ENCODE measurements at places on chromosomes 12 and 14.
A peak's percentile ranks its signal among the peaks of the same experiment; 100 is the strongest.

GRCh38 chr14:59306775-59307174 is 118.3 kb downstream of the DAAM1 start:
- no peak for DNase-seq

GRCh38 chr14:21090194-21090939 is 8.1 kb downstream of the ZNF219 start:
- DNase-seq = peak; percentile 51

DNA sequence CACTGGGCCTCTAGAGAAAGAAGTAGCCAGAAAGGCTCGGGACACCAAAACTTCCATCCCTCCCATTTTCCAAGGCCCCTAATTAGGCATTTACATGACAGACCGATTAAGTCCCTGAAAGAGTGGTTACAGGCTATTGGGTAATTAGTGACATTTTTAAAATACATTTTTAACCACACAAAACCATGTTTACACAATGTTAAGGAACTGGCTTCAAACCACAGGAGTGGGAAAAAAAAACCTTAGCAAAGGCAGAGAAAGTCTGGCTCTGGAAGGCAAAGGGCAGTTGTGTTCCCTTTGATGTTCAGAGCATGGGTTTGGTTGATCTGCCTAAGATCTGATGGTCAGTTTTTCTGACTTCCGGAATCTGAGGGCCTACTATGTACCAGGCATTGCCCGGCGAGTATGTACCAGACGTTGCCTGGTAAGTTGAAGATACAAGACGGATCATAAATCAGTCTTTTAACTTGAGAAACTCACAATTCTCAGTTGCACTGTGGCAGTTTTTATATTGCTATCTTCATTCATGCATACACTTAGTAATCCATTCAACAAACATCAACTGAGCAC is 576.5 kb downstream of the MED13L start:
- no peak for DNase-seq

- DNase-seq = no peak
These were observed 7.9 kb downstream of the EMG1 start for GRCh38 chr12:6978611-6979011.

- DNase-seq = no peak
These were observed 631.3 kb downstream of the MED13L start for GRCh38 chr12:115646210-115646609.

GRCh38 chr14:32258336-32258993 is 55.4 kb upstream of the RNU6-8 start:
- DNase-seq = peak; percentile 52

DNA sequence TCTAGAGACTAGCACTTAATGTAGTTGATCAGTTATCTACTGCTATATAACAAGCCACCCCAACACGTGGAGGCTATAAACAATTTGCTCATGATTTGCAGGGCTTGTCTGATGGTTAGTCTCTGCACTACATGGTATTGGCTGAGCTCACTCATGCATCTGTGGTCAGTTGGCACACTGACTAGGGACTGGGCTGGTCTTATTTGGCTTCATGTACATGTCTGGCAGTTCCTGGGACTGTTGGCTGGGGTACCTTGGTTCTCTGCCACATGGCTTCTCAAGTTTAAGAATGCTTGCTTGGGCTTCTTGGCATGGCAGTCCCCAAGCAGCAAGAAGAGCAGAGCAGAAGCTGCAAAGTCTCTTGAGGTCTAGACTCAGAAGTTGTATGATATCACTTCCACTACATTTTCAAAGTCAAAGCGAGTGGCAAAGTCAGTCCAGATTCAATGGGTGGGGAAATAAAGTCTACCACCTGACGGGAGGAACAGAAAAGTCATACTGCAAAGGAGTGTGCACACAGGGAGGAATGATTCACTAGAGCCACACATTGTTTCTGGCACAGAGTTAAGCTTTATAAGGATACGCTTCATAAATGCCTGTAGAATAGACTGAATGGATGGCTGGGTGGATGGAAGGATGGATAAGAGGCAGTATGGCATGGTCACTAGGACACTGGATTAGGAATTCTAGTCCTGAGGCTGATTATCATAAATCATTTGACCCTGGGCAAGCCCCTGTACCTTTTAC is 44.8 kb upstream of the PTHLH start:
- no peak for DNase-seq

DNA sequence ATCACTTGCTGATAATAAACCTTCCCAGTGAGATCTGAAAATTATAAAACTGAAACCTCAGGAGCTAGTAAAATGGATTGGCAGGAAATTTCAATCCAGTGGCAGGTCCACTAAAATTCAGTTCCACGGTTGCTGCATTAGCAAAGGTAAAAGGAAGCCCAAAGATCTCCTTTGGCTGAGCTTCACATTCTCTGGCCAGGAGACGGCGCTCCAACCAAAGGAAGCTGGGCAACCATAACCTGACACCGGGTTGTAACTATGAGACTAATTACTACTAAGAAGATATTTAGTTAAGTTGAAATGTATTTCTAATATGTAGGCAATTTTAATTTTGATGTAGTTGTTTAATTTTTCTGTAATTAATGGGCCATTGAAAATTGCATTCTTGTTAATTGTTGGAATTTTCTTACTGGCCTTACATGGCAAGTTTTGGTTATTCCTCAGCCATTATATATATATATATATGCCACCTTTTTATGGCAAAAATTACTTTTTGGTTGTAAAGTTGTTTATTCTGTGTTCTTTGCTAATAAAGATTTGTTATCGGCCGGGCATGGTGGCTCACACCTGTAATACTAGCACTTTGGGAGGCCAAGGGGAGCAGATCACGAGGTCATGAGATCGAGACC is 17.0 kb downstream of the OR8S1 start:
- DNase-seq = peak; percentile 36

GRCh38 chr12:59650588-59651228 is 54.9 kb downstream of the SLC16A7 start:
- no peak for DNase-seq

- DNase-seq = no peak
These were observed 52.5 kb downstream of the PAX9 start for GRCh38 chr14:36713960-36714703.

DNA sequence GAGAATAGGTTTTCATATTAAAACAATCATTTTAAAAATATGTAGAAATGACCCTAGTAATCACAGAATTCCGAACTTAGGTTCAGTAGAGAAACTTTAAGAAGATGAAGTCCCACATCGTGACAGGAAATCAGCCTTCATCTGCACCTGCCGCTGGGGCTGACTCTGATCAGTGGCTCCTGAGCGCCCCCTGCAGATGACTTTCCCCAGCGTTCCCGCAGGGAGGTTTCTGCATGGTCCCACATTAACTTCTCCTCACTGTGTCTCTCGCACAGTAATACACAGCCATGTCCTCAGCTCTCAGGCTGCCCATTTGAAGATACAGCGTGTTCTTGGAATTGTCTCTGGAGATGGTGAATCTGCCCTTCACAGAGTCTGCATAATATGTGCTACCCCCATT is 1131.1 kb downstream of the TMEM121 start:
- peak; percentile 27 for DNase-seq

DNA sequence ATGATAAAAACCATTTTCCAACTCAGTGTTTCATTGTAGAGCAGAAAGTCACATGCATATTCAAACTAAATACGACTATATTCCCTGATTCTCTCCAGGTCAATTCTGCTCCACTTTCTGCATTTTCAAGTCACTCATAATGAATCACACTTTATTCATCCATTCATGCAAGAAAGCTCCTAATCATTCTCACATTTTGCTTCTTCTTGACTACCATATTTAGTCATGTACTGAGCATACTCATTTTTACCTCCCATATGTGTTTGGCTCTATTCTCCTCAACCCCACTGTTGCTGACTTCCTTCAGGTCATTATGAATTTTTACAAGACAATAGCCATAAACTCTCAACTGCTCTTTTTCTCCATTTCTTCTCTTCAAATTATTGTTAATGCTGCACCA is 43.4 kb upstream of the PIK3C2G start:
- no peak for DNase-seq

GRCh38 chr14:99734406-99735051 is 50.4 kb downstream of the CYP46A1 start:
- DNase-seq = no peak

- no peak for DNase-seq
These were observed 134.8 kb downstream of the DUSP6 start for GRCh38 chr12:89217472-89217871.

DNA sequence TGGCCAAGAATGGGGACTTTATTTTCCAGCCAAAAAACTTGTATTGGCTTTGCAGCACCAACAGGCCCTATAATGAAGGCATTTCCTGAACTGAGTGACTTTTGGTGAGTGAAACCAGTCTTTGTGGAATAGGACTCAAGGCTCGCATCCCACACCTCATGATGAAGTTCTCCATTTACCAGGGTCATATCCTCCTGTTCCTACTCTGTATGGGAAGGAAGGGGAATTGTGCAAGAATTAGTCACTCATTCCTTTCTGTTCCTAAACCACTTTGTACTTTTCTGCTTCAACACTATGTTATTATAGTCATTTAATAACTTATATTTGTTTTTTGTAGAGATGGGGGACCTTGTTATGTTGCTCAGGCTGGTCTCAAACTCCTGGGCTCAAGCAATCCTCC is 2.3 kb upstream of the SPATS2 start:
- peak; percentile 83 for DNase-seq

- DNase-seq = no peak
These were observed 5.8 kb downstream of the LRIG3 start for GRCh38 chr12:58914457-58914856.

DNA sequence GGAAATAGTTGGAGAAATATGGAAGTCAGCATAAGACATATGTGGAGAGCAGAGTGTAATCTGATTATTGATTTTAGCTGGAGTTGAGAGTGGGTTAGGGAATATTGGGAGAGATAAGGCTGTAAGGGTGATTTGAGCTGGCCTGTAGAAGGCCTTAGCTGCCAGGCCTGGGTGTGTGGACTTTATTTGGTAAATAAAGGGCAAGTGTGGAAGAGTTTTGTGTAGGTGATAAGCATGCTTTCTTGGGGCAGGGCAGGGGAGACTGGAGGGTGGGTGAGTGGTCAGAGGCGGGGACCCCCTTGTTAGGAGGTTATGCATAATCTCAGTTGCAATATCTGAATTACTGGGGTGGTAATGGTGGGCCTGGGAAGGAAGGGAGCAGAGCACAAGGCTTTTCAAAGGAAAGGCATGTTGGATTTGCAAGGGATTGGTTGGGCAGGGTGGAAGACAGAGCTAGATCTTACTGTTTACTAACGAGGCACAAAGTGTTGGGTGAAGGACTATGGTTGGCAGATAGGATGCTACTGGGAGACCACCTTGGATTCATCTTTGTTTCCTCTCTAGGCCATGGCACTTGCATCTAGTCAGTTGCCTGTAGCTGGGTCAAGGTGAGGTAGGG is 5.5 kb downstream of the KHNYN start:
- DNase-seq = no peak

- no peak for DNase-seq
These were observed 53.7 kb downstream of the MAP3K9 start for GRCh38 chr14:70755655-70756054.

- DNase-seq = no peak
These were observed 112.6 kb upstream of the FZD10 start for GRCh38 chr12:130049666-130050065.

DNA sequence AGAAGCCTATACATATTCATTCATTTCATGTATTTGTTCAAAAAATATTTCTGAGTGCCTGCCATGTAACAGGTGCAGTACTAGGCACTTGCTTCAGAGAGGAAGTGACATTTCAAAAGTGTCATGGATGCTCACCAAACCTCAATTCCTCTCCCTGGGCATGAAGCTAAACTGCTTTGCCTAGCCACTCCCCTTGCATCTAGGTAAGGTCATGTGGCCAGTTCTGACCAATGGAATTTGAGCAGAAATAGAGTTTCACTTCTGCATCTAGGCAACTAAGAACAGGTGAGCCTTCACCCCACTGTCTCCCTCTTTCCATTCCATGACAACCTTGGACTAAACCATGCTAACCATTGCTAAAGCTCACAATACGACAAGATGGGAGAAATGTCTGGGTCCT is 27.6 kb downstream of the TC2N start:
- DNase-seq = no peak

DNA sequence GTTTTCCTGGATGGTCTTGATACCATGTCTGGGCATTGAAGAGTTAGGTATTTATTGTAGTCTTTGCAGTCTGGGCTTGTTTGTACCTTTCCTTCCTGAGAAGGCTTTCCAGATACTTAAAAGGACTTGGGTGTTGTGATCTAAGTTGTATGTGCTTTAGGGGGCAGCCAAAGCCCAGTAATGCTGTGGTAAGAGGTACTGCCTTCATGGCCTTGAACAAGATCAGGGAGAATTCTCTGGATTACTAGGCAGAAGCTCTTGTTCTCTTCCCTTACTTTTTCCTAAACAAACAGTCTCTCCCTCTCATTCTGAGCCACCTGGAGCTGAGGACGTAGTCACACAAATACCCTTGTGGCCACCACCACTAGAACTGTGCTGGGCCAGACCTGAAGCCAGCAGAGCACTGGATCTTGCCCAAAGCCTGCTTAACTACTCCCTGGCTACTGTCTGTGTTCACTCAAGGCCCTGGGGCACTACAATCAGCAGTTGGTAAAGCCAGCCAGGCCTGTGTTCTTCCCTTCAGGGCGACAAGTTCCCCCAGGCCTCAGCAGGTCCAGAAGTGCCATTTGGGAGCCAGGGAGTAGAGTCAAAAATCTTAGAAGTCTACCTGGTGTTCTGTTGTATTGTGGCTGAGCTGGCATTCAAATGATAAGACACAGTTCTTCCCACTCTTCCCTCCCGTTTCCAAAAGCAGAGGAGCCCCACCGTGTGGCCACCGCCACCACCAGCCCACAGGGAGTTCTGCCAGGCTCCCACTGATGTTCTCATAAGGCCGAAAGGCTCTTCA is 11.4 kb downstream of the PRORP start:
- DNase-seq = no peak

- no peak for DNase-seq
These were observed 243.1 kb downstream of the C12orf75 start for GRCh38 chr12:105573574-105573973.

- peak; percentile 83 for DNase-seq
These were observed 10.4 kb upstream of the ITPK1 start for GRCh38 chr14:93126111-93126510.

GRCh38 chr14:89613260-89614008 is 196.4 kb upstream of the FOXN3 start:
- no peak for DNase-seq

GRCh38 chr12:15599266-15600037 is 189.7 kb downstream of the EPS8 start:
- DNase-seq = no peak

DNA sequence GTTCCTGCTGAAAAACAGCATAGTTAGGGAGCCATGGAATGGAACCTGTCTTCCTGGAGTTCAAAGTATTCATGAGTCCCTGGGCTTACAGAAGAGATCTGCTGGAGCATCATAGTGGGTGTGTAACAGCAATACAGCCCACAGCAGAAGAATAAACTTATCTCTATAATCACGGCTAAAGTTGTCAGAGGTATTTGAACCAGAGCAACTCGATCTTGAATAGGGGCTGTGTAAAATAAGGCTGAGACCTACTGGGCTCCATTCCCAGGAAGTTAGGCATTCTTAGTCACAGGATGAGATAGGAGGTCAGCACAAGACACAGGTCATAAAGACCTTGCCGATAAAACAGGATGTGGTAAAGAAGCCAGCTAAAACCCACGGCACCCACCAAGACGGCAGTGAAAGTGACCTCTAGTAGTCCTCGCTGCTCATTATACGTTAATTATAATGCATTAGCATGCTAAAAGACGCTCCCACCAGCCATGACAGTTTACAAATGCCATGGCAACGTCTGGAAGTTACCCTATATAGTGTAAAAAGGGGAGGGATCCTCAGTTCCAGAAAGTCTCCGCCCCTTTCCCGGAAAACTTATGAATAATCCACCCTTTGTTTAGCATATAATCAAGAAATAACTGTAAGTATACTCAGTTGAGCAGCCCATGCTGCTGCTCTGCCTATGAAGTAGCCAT is 223.4 kb downstream of the PCNX1 start:
- peak; percentile 19 for DNase-seq

Data from suppressor macrophage treated with lipopolysaccharide for 1 hour (primary cell).